ENCODE measurements at places on chromosomes 12 and 14. TPM values are rescaled to one million over a fixed set of nuclear protein-coding genes. Genes with fewer than 3 reads are reported as not detected.

DNA sequence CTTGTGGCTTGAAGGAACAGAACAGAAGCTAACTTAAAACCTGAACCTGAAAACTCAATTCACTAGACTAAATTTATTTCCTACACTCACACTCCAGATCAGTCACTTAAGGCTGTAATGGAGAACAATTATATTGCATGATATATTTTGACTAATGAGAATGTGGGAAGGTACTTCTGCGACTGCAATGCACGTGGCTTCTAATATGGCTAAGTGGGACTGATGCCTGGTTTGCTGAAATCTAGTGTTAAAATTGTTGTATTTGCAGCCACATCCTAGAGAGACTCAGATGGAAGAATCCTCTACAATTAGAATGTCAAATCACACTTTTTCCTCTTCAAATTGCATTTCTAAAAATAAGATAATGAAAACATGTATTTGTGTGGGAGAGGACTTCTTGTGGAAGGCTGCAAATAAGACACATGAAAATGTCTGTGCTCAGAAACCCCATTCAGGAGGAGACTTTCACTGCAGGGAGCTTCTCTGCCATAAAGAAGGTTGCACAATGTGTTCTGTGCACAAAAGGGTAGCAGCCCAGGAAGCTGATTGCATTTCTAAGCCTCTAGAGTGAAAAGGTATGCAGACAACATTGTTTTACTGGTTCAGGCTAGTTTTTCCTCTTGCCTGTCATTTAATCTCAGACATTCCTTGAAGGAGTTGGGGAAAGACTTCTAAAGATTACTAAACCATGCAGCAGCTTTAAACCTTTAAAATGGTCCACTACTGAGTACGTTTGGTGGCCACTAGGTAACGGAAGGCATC, 224.3 kb downstream of the NEDD1 start:
- DNase-seq = no peak

MOAP1 gene
- total RNA-seq = 22.0 TPM

DNA sequence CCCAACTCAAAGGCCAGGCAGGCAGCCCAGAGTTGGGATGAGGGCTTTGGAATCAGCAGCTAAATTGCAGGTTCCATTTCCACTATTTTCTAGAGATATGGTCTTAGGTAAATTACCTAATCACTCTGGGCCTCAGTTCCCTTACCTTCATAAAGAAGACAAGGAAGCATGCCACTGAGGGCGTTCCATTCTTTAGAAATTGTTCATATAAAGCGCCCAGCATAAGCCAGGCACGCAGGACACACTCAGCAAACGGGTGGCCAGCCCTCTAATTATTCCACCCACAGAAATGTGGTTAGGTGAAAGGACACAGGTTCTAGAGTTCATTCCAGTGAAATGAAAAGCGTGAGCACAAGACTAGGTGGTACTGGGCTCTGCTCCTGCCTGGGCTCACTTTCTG, 87.9 kb upstream of the BCL11B start:
- no peak for DNase-seq

- no peak for DNase-seq
These were observed 328.2 kb downstream of the CACNA1C start for GRCh38 chr12:2380946-2381345.

- peak; percentile 86 for DNase-seq
These were observed 603 bp downstream of the PABPN1 start for GRCh38 chr14:23321572-23322547.

TOMM20L gene
- total RNA-seq = not detected
